ENCODE measurements at places on chromosomes 11 and 22. TPM values are rescaled to one million over a fixed set of nuclear protein-coding genes. Genes with fewer than 3 reads are reported as not detected.

USH1C gene
- not detected for total RNA-seq

SMIM35 gene
- 0.04 TPM for total RNA-seq

- no peak for DNase-seq
These were observed 39.0 kb downstream of the TOLLIP start for GRCh38 chr11:1270476-1270875.

DNA sequence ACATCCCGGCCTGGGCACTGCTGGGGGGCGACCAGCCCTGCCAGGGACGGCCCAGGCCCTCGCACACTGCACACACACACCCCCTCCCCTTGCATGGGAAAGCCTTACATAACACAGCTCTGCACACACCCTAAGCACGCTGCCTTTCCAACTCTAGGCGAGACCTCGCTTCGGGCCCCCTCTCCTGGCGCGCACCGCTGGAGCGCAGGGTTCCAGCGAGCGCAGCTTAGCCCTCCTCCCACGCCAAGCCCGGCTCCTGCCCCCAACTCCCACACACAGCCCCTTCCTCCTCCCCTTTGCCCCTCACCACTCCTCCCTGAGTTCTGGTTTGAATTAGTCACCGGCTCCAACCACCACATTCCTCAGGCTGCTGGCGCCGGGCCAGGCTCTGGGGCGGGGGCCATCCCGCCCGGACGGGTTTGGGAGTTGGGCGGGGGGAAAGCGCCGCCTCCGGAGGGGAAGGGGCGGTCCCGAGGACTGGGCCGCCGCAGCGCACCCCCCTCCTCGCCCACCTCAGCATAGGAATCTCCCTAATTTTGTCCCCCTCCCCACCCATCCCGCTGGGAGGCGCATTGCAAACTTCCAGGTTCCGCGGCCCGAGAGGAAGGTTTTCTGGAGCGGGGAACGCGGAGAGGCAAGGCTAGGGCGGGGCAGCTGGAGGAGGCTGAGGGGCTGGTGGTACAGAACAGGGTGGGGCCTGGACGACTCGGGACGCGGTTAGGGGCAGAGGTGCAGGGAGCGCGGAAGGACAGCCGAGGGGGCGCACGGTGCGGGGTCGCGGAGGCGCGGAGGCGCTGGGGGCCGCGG lies 966 bp downstream of the AHNAK start:
- DNase-seq: no peak

DNA sequence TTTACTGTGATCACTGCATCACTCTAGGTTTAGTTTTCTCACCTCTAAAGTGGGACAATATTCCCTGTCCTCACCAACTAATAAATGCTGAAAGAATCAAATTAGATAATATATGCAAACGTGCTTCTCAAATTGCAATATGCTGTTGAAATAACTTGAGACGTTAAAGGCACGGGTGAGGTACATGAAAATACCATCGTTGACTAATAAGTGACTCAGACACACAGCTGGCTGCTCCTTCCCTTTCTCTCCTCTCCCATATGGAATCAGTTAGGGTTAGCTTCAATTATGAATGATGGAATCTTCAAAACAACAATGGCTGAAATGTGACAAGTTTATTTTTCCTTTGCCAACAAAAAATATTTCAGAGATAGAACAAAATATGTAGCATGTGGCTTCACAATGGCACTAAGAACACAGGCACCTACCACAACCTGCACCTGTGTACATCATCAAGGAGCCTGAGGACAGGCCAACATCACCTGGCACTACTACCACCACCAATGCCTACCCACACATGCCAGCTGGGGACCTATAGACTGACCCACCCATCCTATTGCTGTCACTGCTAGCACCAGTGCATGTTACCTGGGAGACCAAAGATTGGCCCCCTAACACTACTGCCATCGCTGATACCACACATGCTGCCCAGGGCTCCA lies 13.7 kb downstream of the GDPD4 start:
- DNase-seq: no peak

- DNase-seq: no peak
These were observed 11.6 kb upstream of the MS4A6A start for GRCh38 chr11:60194511-60194910.

GRCh38 chr11:8098361-8098760 lies 17.4 kb downstream of the TUB start:
- no peak for DNase-seq

GRCh38 chr11:114395736-114396135 lies 4.6 kb downstream of the C11orf71 start:
- no peak for DNase-seq

All from Karpas-422 (cell line).